ENCODE measurements at places on chromosomes 13 and 19.

GRCh38 chr19:495402-496111 is 729 bp upstream of the MADCAM1 start:
- DNase-seq = no peak

DNA sequence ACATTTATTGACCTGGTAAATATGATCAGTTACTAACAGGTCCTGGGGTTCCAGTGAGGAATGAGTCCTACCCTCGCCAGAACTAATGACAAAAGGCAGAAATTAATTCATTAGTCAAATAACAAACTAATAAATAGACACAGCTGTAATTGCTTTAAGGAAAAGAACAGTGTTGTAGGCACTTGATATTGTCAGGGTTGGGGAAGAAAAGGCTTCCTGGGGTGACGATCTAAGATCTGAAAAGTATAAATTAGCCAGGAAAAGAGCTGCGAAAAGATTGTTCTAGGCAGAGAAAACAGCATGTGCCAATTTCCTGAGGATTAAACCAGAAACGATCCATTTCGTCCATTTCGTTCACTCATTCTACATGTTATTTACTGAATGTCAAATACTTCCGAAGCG is 670 bp upstream of the CHAF1A start:
- DNase-seq = no peak

DNA sequence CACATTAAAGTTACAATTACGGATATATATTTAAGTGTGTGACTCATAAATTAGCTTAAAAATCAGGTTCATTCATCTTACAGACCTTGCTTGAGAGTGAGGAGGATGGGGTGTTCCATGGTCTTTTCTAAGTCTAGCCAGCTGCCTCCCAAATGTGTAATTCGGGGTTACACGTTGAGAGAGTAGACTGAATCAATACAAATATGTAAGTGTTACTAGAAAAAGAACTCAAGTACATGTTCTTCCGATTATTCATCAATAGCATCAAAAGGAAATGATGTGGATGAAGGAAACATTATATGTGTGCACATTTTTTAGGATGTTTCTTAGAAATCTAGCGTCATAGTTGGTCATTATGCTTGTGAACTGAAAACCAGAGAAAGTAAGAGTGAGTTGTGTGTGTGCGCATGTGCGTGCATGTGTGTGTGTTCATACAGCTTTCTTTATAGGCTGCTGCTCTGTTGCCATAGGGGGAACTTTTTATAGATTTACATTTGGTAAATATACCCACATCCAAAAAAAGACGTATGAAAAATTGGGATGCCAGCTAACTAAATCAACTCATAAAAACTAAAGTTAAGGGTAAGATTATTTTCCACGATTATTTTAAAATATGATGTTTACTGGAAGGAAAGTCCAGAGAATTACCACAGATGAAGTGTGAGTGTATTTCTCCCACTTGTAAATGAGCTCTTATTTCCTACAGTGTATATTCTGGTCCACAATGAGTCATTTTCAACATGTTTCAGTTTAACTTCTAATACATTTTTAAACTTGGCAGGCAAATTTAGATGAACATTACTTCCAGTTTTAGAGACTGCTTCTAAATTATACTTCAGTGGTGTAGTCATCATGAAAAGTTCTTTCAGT is 82.4 kb downstream of the PIBF1 start:
- no peak for DNase-seq

DNA sequence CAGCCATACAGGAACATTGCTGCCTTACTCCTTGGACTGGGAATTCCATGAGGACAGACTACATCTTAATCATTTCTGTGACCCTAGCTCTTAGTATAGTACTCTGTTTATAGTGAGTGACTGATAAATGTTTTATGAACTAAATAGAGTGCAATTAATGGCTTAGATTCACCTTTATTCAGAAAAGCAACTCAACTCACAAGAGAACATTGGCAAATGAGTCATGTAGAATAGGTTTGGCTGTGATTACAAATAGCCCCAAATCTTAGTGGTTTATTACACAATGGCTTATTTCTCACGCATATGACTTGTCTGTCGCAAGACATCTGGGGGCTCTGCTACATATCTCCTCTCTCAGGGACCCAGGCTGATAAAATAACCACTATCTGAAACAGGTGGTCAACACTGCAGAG is 121.6 kb upstream of the KL start:
- no peak for DNase-seq

- no peak for DNase-seq
These were observed 1.4 kb downstream of the FFAR1 start for GRCh38 chr19:35348911-35349611.

- peak; percentile 42 for DNase-seq
These were observed 3.0 kb downstream of the HPN start for GRCh38 chr19:35044317-35045117.

- no peak for DNase-seq
These were observed 100.3 kb downstream of the TM9SF2 start for GRCh38 chr13:99601535-99601934.

DNA sequence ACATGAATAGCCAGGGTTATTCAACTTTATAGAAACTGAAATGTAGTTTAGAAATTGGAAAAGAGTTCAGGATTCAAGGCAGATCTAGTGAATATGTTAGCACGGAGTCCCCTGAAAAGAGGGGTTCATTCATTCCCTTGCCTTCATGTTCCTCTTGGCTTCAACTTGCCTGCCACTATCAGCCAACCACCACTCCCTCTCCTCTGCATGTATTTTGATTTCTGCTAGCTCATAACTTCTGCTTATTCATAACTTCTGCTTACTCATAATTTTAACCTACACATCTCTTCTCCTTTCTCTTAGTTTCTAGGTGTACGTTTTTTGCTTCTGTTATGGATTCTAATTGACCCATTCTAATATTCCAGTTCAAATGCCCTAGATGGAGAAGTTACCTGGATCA is 5.5 kb upstream of the SERTM1 start:
- no peak for DNase-seq

DNA sequence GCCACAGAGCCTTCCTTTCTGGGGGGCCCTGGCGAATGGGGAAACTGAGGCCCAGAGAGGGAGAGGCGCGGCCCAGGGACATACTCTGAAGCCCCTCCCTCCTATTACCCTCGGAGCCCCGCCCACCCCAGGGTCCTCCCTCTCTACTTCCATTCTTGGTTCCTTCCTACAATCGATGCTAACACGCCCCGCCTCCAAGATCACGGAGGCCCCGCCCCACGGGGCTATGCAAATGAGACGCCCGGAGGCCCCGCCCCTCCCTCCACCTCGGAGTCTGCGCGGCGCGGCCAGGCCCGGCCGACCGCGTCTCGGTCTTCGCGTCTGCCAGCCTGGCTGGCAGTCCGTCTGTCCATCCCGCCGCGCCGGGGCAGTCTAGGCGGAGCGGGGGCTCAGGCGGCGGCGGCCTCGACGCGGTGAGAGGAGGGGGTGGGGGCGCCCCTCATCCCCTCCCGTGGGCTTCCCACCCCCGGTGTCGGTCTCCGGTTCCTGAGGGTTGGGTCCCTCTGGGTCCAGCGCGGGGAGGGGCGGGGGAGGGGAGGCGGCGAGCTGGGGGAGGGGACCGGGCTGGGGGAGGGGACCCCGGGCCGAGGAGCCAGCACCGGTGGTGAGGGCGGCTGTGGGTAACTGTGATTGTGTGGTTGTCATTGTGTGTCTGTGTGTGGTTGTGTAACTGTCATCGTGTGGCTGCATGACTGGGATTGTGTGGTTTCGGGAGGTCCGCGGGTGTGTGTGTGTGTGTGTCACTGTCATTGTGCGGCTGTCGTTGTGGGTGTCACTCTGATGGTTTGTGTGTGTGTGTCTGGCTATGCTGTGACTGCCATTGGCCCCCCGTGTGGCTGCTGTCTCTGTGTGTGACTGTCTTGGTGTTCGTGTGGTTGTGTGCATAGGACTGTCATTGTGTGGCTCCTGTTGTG is at the start of gene PLPPR2:
Gene PLPPR2 (plus strand): TSS at position 273 of the 914 bp plus-strand sequence. CDS start 2,242 bp downstream, outside the sequence.
- peak; percentile 66 for DNase-seq

- no peak for DNase-seq
These were observed 6.2 kb downstream of the ZNF708 start for GRCh38 chr19:21323000-21323399.

GRCh38 chr13:93771782-93772181 is 545.2 kb downstream of the GPC6 start:
- no peak for DNase-seq

DNA sequence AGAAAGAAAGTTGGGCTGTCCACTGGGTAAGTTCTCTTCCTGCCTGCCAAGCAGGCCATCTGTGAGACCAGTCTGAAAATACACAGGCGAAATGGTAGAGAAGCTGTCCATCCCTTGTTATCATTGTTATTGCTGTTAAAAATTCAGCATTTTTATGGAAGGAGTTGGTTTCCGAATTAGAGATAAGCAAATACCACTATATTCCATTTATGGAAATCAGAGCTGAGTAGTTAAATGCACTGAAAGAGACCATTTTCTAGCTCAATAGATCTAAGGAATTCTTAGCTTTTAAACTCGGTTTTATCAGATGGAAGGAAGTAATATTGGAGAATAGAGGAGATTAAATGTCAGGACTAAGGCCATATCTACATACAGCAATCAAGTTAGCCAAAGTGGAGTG is 40.7 kb downstream of the MZT1 start:
- no peak for DNase-seq

DNA sequence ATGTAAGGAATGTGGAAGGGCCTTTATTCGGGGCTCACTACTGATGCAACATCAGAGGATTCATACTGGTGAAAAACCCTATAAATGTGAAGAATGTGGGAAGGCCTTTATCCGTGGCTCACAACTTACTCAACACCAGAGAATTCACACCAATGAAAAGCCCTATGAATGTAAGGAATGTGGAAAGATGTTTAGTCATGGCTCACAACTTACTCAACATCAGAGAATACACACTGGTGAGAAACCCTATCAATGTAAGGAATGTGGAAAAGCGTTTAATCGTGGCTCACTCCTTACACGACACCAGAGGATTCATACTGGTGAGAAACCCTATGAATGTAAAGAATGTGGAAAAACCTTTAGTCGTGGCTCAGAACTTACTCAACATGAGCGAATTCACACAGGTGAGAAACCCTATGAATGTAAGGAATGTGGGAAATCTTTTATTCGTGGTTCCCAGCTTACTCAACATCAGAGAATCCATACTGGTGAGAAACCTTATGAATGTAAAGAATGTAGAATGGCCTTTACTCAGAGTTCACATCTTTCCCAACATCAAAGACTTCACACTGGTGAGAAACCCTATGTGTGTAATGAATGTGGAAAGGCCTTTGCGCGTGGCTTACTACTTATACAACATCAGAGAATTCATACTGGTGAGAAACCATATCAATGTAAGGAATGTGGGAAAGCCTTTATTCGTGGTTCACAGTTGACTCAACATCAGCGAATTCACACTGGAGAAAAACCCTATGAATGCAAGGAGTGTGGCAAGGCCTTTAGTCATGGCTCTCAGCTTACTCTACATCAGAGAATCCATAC is 44.3 kb downstream of the ZNF585A start:
- DNase-seq = no peak

DNA sequence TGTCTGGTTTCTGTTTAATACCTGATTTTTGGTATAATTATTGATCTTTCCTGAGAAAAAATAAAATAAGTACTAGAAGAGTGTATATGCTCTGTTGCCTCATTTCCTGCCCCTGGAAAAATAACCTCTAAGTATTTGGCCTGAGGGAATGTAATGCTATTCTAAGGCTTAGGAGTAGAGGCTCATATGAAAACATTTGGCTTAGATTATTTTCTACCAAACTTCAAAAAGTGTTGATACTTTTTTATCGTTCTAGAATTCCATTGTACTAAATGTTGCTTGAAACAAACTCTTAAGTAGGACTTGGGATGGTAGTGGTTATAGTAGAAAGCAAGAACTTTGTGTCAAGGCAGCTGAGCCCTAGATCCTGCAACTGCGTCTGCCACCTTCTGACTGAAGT is 57.8 kb downstream of the COG3 start:
- DNase-seq = no peak

DNA sequence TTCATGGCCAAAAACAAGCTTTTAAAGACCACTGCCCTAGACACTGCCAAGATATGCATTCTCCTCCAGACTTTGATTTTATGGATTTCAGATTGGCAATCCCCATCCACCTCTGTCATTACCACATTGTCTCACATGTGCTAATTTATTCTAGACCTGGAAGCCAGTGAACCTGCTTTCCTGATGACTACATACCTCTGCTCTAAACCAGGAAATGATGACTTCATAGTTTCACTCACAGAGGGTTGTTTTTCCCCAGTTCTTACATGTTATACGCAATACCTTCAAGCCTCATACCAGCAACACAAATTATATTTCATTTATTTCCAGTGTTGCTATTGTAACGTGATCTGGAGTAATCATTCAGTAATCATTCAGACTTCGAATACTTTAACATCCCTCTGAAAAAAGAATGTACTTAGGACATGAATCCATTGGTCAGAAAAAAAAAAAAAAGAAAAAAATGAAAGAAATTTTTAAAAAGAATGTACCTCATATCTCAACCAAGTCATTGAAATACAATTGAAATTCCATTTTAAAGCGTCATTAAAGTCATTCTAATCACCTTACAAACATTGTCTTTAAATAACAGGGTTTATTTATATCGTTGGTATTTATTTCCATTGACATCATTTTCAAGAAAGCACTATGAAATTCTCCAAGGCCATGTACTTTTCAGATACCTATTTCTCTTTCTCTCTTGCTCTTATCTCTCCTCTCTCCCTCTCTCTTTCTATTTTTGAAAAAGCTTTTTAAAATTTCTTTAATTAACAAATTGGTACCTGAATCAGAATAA is 33.4 kb upstream of the KLF5 start:
- no peak for DNase-seq

DNA sequence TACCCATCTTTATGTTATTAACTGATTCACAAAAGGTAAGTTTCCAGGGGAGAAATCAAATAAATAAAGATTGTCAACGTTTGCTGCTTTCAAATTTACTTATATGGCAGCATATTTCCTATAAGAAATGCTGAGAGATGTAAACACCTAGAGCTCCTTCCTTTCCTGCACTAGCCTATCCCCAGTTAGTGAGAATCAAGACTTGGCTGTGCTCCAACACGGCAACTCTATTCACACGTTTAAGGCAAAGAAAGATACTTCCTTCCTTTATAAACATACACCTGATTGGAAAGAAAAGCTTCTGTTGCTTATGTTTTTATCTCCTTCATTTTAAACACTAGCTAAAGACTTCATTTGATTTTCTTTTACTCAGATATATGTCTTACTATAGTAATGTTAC is 107.0 kb downstream of the PCDH9 start:
- DNase-seq = no peak

All from stimulated activated CD8-positive, alpha-beta memory T cell treated with anti-CD3 and anti-CD28 coated beads, Interleukin-15, amount 100 ng/mL, for 24 hours (primary cell).